Activated naive CD4-positive, alpha-beta T cell treated with anti-CD3 and anti-CD28 coated beads for 36 hours (primary cell): ENCODE measurements at places on chromosomes 6 and 20.
A peak's percentile ranks its signal among the peaks of the same experiment; 100 is the strongest.

GRCh38 chr20:25252686-25253421, 5.0 kb downstream of the PYGB start:
- peak; percentile 38 for DNase-seq

DNA sequence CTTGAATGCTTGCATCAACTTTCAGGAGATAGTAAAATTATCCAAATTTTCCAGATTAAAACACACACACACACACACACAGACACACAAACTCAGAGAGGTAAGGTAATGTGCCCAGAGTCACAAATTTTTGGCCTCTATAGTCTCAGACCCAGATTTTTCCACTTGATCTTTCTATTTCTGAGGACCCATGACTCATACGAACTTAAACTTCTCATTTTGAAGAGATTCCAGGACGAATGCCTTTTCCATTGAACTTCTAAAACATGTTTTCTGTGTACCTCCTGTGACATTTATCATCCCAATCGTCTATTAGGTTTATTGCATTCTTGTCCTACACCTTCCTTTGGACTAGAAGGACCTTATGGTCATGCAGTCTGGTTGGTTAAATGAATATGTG, 172.9 kb upstream of the COL21A1 start:
- DNase-seq: no peak

- no peak for DNase-seq
Observed at GRCh38 chr6:11242711-11243110, 10.2 kb upstream of the NEDD9 start.

DNA sequence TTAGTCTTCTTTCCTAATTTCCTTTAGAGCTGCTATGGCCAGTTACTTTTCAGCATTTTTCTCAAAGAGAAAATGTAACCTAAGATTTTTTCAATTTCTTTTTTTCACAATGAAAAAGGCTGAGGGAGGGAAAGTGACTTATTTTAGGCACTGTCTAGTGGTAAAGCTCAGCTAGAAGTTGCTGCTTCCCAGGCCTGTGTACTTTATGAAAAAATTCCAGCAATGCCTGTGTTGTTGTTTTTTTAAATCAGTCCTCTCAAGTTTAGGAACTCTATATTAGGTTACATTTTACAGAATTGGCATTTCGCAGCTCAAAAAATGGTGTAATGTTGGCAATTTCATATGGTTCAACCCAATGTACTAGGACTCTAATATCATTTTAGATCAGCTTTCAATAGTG, 269.6 kb downstream of the ARID1B start:
- DNase-seq: no peak

DNA sequence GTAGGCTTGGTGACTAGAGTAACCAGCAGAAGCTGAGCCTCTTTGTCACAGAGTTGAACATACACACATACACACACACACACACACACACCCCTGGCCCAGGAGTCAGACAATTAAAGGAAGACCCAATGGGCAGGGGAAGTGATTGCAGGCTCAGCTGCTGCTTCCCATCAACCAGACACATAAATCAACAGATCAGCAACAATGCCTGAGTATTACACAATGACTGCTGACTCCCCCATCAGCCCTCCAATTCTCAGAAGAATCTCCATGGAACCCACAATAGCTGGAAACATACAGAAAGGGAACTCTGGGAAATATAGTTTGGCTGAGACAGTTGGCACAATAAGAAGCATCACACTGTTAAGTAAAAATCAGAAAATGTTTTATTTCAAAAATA, 270.4 kb upstream of the PLCB4 start:
- no peak for DNase-seq

- peak; percentile 78 for DNase-seq
Observed at GRCh38 chr6:42075159-42075838, 25.0 kb downstream of the TAF8 start.
